ENCODE measurements at places on chromosomes 11 and 22.

DNA sequence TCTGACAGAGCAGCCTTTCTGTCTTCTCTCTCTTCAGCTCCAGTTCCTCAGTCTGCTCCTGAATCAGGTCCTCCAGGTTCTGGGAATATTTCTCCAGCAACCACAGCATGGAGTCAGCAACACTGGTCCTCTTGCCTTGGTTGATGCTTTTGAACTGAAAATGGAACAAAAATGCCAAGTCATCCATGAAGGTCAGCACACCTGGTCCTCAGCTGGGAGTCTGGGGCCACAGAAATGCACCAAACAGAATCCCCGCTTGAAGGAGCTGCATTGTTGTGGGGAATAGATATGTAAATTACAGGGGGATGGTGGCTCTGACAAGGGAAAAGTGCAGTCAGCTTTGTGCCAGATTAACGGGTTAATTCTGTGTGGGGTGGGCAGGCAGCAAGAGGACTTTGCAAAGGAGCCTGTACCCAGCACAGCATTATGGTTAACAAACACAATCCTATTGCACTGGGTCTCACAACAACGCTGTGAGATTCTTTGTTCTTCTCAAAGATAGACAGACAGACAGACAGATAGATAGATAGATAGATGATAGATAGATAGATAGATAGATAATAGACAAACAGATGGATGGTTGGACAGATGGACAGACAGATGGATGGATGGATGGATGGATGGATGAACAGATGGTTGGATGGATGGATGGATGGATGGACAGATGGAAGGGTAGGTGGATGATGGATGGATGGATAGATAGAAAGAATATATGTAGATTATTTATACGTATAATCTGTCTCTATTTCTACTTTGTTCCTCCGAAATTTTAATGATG is 33.8 kb upstream of the LRRC32 start:
- DNase-seq = no peak

- no peak for DNase-seq
Observed at GRCh38 chr22:44133161-44133560, 47.6 kb upstream of the PARVG start.

DNA sequence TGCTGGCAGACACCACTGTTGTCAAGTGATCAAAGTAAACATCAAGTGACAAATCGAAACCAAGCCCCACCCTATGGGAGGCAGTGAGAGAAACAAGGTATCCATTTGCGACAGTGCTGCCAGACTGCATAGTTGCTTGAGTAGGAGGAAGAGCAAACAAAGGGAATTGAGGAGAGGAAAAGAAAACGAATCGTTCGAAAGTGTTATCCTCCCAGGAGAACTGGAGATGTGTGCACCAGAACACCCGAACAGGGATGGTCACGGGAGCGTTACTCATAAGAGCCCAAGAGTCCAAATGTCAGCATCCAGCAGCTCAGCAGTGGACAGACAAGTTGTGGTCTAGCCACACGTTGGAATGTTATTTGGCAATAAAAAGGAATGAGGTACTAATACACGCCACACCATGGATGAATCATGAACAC is 58.4 kb upstream of the NUP50 start:
- peak; percentile 77 for DNase-seq

GRCh38 chr11:9815486-9816136 is 151.7 kb downstream of the SWAP70 start:
- DNase-seq = peak; percentile 29

DNA sequence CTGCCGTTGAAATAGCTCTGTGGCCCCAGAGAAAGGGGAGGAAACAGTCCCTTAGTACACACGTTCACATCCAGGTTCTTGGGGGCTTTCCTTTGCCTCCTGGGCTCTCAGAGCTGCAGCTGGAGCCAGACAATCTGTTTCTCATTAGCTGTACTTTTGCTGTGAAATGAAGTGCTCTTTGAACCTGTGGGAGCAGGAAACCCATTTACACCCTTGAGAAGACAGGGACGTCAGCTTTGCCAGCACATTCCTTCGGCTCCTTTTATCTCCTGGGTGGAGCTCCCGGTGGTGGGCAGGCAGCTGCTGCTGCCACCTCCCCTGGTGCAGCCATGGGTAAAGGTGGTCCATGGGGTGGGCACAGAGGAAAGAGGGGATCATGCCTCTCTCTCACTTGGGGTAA is 80.6 kb upstream of the TIMP3 start:
- DNase-seq = no peak

DNA sequence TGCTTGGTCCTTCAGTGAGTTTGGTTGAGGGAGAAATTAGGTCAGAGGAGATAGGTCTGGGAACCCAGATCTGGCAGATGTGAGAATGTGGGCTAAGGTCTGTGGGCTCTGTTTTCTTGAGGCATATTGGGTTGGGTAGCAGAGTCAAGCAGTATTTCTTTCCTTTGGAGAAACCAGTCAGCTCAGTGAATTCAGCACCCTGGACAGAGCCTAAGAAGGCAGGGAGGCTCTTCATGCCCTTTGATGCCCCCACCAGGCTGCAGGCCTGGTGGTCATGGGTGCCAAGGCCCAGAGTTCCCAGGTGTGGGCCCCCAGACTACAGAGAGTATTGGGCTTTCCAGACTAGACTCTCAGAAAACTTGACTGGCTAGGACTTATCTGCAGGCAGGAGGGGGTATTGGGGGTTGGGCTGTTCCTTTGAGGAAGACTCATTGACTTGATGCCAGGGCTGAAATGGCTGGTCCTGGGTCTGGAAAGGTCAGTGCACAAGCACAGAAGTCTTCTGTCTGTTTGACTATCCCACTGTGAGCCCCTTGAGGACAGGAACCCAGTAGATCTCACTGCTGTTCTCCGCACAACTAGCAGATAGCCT is 45.3 kb upstream of the NECTIN1 start:
- no peak for DNase-seq

DNA sequence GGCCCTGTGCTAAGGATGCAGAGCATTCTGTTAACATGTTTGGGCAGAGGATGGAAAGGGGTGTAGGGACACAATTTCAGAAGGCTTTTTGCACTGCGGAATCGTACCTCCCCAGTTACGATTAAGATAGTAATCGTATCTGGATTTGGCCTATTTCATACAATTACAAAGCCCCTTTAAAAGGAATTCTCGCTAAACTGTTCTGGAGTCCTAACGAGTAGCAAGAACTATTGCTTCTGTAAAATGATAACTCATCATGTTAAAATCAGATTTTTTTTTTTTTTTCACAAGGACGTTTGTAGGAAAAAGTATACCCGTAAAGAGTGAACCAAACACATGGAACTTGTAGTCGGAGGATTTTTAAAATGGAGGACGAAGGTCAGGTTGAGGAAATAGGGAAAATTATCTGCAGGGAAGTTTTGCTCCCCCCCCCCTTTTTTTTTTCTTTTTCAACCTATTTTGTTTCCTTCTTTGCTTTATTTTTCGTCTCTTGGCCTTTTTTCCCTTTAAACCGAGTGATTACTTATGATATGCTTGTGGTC is 934 bp downstream of the HSD17B12 start:
- DNase-seq = no peak

GRCh38 chr11:119635776-119636175 is 93.2 kb downstream of the NECTIN1 start:
- no peak for DNase-seq

- no peak for DNase-seq
Observed at GRCh38 chr11:130738611-130739010, 177.7 kb downstream of the SNX19 start.

GRCh38 chr11:118067006-118067405 is 9.9 kb upstream of the TMPRSS4 start:
- no peak for DNase-seq

GRCh38 chr22:48578138-48579042 is 1249.3 kb downstream of the BRD1 start:
- DNase-seq = no peak

DNA sequence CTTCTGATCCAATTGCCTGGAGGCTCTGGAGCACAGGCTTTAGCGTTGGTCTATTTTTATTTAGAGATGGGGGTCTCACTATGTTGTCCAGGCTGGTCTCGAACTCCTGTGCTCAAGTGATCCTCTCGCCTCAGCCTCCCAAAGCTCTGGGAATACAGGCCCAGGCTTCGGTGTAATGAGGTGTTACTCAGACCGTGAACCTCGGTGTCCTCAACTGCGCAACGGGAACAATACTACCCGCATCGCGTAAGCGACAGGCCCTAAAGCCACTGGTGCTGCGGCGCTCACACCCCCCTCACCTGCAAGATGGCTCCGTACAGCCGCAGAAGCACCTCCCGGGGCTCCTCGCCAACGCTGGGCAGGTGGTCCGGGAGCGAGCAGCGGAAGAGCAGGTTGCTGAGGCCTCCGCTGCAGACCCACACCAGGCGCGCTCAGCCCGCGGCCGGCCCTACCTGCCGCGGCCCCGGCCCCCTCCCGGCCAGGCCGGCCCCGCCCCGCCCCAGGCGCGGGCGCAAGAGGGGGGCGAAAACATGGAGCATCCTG is 628 bp downstream of the CHKB start:
- no peak for DNase-seq

DNA sequence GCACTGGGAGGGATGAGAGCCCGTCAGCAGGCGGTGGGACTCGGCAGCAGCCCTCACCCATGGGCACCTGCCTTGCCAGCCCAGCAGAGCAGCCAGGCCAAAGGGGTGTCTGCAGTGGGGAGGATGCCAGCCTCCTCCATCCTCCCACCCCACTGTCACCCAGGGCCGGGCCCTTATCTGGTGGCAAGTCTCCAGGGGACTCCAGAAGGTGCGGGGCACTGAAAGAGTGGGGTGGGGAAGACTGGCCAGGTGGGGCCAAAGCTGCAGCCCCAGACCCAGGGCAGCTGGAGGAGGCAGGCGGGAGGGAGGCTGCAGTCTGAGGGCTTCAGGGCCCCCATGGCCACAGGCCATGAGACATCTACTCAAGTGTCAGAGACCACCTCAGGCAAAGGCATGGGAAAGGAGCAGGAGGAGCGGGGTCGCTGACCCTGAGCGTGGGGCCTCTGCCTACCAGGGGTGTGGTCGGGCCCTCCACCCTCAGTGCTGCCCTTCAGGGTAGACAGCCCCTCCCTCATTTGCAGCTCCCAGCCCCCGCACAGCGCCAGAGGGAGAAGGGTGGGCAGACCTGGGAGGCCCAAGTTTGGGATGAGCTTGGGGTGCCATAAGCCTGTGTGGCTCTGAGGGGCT is 3.5 kb downstream of the DGCR6L start:
- no peak for DNase-seq

DNA sequence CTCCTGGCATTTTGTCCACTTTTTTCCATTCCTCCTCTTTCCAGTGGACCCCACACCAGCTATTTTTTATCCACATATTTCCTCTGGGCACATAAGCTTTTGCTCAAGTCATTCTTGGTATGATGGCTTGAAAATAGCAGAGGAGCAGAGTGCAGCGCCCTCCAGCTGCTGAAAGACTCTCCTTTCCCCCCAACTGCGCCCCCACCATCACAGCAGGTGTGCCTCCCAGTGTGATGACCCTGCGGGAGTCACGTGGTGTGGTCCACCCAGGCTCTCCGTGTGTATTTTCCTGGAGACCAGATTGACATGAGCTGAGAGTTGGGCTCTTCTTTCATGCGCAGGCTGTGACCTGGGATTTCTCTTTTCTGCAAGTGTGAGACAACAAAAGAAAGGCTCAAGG is 1241.6 kb downstream of the TBC1D22A start:
- DNase-seq = no peak

DNA sequence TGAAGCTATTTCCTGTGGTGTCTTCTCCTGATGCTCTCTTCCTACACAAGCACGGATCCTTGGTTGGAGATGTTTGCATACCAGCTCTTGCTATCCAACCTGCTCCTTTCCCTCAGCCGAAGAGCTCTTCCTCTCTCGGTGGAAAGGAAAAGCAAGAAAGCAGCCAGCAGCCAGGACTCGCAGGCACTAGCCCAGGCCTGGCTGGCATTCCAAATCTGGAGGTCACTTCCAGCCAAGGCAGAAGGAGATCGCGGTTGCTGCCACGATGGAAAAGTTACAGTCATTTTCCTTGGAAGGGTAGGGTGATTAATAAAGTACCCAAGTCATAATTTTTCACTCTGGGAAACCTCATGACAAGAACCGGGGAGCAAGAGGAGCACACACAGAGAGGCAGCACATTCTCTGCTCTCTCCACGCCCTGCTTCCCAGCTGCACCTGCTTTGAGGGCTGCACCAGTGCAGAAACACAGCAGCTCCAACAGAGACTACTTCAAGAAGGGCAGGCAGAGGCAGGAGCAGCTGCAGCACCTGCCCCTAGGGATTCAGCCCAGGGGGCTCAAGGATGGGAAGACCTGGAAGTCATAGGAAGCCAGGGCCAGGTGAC is 399.3 kb downstream of the CADM1 start:
- no peak for DNase-seq

GRCh38 chr11:35107861-35108260 is 31.1 kb upstream of the CD44 start:
- no peak for DNase-seq

GRCh38 chr11:112958670-112959069 is 2.5 kb upstream of the NCAM1 start:
- no peak for DNase-seq

GRCh38 chr22:26884921-26885320 is 227.5 kb downstream of the MIAT start:
- DNase-seq = no peak

- DNase-seq = no peak
Observed at GRCh38 chr11:116353589-116353988, 419.2 kb downstream of the BUD13 start.

GRCh38 chr22:30158744-30159500 is 78.7 kb downstream of the HORMAD2 start:
- no peak for DNase-seq

DNA sequence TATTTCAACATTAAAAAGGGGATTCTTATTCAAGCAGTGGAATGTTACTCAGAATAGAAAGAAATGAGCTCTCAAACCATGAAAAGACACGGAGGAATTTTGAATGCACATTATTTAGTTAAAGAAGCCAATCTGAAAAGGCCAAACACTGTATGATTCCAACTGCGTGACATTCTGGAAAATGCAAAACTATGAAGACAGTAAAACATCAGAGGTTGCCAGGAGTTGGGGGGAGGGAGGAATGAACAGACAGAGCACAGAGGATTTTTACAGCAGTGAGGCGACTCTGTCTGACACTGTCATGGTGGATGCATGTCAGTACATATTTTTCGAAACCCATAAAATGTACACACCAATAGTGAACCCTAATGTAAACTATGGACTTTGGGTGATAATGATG is 22.9 kb upstream of the THY1 start:
- DNase-seq = no peak

- no peak for DNase-seq
Observed at GRCh38 chr11:18463439-18463838, 7.8 kb downstream of the LDHAL6A start.

DNA sequence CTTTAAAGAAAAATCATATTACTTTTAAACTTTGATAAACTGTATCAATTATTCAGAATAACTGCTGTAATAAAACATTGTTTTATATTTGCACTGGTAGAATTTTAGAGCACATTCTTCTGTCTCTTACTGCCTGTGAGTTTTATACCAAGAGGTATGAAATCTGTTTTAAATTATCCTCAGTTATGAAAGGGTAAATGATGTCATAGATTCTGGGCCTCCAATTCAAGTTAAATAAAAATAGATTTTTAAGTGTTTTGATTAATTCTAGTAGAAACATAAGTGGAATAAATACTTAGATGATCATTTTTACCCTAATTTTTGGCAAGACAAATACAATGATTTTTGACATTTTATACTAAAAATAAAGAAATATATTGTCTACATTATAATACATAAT is 93.0 kb downstream of the GUCY1A2 start:
- no peak for DNase-seq

- DNase-seq = no peak
Observed at GRCh38 chr22:48528221-48528915, 1299.3 kb downstream of the BRD1 start.

GRCh38 chr11:17505146-17505545 is 28.5 kb upstream of the ABCC8 start:
- no peak for DNase-seq

GRCh38 chr11:111331711-111332479 is 33.5 kb downstream of the POU2AF3 start:
- no peak for DNase-seq

GRCh38 chr22:30390974-30391691 is 3.9 kb upstream of the RNF215 start:
- peak; percentile 41 for DNase-seq
